ENCODE measurements at places on chromosomes 1 and 21.

- no peak for DNase-seq
These were observed 21.9 kb downstream of the ADSS2 start for GRCh38 chr1:244429818-244430217.

GRCh38 chr1:227898502-227899140 is 49.1 kb downstream of the WNT9A start:
- no peak for DNase-seq

GRCh38 chr1:59714966-59715365 is 99.8 kb upstream of the HOOK1 start:
- DNase-seq = no peak

GRCh38 chr1:100767176-100767890 is 47.8 kb downstream of the VCAM1 start:
- peak; percentile 22 for DNase-seq

- DNase-seq = no peak
These were observed 355.2 kb downstream of the VAV3 start for GRCh38 chr1:107609808-107610207.

DNA sequence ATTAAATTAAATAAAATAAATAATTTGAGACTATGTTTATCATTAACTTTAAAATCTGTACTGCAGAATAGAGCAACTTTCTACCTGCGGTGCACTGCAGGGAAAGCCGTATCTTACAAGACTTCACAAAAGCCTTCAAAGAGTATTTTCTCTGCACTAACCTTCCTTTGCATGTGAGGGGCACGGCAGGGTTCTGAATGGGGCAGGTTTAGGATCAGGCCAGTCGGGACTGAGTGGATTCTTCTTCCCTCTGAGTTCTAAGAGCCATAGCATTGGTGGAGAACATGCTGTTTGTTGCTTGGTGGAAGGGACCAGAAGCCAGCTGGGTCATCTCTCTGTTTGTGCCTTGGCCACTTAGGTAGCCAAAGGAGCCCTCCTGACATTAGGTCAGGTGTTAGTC is 55.2 kb upstream of the LGALS8 start:
- DNase-seq = no peak

GRCh38 chr1:174743654-174744561 is 255.8 kb upstream of the CACYBP start:
- no peak for DNase-seq

DNA sequence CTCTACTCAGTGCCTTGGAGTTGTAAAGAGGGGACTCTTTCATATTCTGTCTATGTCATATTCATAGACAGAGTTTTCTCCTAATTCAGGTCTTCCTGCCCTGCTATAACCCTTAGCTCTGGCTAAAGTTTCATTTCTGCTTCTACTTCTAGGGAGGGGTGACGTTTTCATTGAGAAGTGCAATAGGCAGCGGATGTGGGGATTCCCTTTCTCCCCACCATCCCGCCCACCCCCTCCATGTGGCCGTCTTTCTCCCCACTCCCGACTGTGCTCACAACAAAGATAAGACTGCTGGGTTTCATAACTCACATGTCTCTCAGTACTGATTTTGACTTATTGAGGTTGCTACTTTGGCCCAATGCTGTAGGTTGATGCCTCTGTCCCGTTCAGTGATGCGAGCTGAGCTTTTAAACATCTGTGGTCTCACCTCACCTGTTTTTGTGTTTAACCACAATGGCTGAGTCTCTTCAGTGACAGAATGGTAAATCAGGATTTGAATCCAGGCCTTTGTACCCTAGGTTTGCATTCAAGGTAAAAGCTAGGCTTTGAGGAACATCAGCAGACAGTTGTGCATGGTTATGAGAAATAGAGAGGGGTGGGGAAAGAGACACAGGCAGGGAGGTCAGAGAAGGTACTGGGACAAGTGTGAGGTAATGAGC is 7.8 kb upstream of the KIF14 start:
- no peak for DNase-seq

DNA sequence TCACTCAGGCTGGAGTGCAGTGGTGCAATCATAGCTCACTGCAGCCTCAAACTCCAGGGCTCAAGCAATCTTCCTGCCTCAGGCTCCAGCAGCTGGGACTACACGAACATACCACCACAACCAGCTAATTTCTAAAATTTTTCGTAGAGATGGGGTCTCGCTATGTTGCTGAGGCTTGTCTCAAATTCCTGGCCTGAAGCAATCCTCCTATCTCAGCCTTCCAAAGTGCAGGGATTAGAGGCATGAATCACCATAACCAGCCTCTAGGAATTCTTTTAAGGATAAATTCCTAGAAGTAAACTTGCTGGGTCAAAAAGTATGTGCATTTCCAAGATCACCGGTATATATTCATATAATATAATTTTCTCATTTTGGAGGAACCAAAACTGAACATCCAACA is 17.6 kb upstream of the HUNK start:
- peak; percentile 42 for DNase-seq

DNA sequence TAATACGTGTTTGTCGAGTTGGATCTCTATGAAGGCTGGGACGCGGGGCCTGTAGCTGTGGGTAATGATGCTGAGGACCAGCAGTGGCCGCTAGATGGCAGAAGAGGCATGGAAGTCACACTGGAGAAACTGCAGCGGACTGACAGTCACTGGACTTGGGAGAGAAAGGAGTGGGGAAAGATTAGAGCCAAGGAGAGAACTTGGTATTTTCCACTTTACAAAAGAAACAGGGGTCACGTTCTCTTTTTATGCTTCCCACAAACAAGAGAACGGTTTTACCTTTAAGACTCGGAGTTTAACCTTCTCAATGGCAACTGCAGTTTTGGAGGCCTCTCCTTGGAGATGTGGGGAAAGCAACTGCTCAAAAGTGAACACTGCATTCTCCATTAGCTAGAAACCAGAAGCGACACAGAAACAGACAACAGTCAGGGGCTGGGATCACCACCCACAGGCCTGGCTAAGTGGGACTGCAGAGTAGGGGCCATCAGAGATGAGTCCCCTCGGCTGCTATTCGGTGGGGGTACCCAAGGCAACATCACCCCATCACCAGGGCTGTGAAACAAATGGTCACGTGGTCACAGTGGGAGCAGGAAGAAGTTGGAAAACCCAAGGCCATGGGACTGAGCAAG is 51.1 kb upstream of the EDEM3 start:
- peak; percentile 28 for DNase-seq

GRCh38 chr1:2248127-2248826 is 20.2 kb downstream of the SKI start:
- DNase-seq = no peak

- no peak for DNase-seq
These were observed 27.2 kb downstream of the TENT5C start for GRCh38 chr1:117633068-117633345.

DNA sequence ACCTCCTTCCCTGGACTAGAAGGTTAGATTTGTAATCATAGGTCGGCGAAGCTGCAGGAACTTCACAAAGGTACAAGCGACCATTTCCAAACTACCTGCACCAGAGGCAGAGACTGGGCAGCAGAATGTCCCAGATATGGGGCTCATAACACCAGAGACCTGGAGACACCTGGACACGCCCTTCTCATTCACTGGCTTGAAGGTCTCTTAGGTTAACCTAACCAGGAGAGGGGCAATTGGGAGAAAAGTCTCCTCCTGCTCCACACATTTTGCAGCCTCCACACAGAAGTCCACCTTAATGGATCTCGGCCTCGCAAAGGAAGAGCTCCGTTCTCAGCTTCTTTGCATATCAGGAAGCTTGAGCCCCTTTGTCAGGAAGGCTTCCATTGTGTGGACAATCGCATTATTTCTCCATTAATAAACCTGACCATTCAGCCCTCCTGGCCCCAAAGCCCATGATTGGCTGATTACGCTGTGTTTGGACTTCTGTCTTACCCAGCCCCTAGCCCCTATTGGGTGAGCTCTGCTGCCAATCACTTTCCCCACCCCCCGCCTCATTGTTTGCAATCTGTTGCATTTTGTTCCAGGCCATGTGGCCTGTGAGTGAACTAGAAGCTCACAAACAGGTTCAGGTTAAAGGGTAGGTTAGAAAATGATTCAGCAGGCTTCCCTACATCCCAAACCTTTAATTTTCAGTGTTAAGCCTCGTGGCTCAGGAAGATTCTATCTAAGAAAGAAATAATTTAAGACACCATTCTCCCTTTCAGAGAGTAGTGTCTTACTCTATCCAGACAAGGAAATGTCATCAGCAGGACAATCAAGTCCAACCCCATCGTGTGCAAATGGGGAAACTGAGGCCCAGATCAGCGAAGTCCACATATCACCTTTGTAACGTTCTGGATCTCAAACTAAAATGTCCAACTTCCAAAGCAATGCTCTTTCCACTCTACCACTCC is 2.8 kb downstream of the MYCL start:
- DNase-seq = peak; percentile 50

- peak; percentile 11 for DNase-seq
These were observed 255.9 kb downstream of the FAF1 start for GRCh38 chr1:50704126-50704525.

- no peak for DNase-seq
These were observed 22.4 kb upstream of the EPS8L3 start for GRCh38 chr1:109786112-109786480.

- no peak for DNase-seq
These were observed 25.0 kb downstream of the SRSF4 start for GRCh38 chr1:29156543-29157268.

- DNase-seq = no peak
These were observed 9.1 kb downstream of the SGIP1 start for GRCh38 chr1:66542811-66543767.

DNA sequence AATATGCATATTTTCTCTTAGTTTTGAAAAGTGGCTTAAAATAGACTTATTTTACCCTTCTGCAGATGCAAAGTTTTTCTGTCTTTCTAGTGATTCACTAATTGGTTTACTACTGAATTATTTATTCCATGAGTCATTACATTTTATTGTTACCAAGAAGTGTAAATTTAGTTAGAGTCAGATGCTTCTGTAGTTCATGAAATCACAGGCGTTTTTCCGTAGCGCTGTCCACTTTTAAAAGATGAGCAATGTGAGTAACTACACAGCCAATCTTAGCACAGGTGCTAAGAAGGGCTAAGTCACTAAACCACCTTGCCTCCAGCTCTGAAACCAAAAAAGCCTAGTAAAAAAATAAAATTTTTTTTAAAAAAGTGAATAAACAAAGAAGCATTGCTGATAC is 24.7 kb downstream of the RGS13 start:
- no peak for DNase-seq

- DNase-seq = peak; percentile 47
These were observed 132.8 kb downstream of the SNX7 start for GRCh38 chr1:98794196-98794886.

All from NCI-H226 (cell line).